Activated CD4-positive, alpha-beta T cell treated with anti-CD3 and anti-CD28 coated beads for 24 hours (primary cell): ENCODE measurements at places on chromosomes 2 and 18.

GRCh38 chr2:239657992-239658391 lies 257.2 kb upstream of the HDAC4 start:
- DNase-seq = no peak

DNA sequence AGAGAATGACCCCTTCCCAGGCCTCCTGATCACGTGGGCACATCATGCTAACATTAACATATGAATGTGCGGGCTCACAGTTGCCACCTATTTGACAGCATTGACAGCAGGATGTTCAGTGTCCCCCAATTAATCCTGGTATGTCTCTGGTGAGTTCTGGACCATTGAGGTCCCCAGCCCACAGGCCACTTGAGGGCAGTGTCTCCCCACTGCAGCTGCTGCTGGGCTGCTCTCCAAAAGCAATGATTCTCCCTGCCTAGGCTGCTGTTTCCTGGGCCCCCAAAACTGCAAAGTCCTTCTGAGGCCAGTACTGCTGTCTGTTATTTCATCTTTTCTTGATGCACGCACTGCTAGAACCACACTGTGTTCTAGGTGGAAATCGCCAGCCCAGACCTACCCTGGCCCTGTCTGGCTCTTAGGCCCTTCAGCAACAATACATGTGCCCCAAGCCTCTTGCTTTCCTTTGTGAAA lies 52.7 kb upstream of the MAPK4 start:
- DNase-seq = no peak

DNA sequence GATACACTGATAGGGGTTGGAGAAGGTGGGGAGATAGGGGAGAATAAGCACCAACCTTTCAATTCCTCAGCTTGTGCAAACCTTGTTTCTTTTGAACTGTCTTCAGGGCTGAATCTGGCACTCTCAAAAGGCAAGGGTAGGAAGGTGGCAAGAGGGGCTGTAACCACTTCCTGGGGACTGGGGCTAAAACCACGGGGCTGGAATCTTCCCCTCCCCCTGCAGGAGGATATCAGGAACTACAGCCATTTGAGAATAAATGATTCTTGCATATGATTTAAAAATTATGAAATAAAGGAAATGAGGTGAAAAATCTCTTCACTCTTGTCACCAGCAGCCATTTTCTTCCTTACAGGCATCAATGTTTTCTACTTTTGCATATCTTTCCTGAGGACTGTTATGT lies 50.8 kb downstream of the ATOH8 start:
- DNase-seq = no peak

GRCh38 chr2:78682781-78683180 lies 342.7 kb upstream of the REG3G start:
- no peak for DNase-seq

- no peak for DNase-seq
These were observed 409.5 kb upstream of the POU3F3 start for GRCh38 chr2:104444392-104444791.

DNA sequence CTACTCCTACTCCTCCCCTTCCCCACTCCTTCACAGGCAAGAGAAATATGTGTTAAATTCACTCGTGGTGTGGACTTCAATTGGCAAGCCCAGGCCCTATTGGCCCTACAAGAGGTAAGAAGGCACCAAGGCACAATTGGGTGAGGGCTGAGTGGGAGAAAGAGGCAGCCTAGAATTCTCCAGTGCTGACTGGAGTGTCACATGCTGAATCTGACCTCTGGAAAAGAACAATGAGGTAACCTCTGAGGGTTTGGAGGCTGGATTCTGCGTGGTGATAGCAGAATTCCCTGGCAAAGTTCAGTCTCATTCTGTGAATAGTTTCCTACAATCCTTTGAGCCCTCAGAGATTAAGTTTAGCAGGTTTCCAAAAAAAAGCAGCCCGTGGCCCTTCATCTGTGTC lies 6.9 kb downstream of the CENPA start:
- no peak for DNase-seq

- no peak for DNase-seq
These were observed 94.4 kb upstream of the XPO1 start for GRCh38 chr2:61632276-61633169.

DNA sequence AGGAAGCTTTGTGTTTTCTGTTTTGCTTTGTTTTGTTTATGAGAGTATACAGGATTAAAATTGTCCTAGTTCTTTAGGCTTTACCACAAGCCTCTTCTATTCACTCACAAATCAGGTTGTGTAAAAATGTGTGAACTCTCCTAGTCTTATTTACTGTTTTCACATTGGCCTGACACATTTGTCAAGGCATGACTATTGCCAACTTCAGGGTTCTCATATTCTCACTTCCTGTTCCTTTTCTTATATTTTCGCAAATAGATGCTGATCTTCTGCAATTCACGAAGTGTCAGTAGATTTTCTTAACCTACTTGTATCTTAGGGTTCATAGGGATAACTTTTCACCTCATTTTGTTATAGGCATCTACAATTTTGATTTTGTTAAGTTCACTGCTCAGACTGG lies 67.1 kb downstream of the CCDC102B start:
- no peak for DNase-seq

- DNase-seq = no peak
These were observed 16.7 kb upstream of the GTF2A1L start for GRCh38 chr2:48600917-48601316.

GRCh38 chr2:207683438-207683837 lies 28.0 kb upstream of the CCNYL1 start:
- DNase-seq = no peak

DNA sequence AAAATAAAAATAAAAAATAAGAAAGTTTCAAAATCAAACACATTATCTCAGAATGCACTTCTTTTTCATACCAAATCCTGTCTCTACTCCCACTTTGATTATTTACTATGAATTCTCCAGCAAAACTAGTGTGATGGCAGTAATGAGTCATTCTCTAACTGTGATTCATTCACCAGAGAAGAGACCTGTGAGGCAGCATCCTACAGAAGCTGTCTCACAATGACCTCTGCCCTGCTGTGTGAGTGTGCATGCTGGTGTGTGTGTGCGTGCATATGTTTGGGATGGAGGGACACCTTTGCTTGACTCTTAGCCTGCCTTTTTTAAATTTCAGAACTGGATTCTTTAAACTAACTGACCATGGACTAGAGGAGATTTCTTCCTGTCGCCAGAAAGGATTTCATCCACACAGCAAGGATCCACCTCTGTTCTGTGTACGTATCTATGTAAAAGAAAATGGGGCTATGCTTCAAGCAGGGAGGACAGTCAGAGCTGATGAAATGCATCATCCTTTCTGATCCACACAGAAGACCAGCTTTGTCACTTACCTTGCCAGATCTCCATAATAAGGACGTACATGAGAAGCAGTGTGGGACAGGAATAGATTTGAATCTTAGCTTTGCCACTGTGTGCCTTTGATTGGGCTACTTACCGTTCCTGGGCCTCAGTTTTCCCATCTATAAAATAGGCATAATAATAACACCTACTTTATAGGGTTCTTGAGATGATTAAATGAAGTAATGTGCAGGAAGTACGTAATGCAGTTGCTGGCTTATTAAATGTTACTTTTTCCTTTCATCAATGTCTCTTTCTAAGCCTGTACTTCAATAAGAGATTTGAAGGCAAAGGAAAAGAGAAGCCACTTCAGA lies 31.2 kb downstream of the STAMBP start:
- peak; percentile 15 for DNase-seq

- no peak for DNase-seq
These were observed 178.8 kb downstream of the TMEM163 start for GRCh38 chr2:134539981-134540380.

GRCh38 chr18:62578980-62579511 lies 56.2 kb downstream of the ZCCHC2 start:
- DNase-seq = no peak

DNA sequence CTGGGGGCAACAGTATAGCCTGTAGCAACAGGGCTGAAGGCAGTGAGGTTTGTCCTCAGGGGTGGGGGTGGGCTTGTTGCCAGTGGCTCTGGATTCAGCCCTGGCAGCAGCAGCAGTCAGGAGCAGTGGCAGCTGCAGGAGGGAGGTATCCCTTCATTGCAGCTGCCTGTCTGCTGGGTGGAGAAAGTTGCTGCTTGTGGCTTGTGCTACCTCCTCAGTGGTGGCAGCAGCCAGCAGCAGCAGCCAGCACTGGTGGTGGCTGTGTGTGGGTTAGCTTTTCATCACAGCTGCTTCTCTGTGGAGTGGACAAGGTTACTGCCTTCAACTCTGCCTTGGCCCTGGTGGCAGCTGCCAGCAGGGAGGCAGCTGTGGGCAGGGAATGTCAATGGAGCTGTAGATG lies 94.9 kb downstream of the ARL6IP6 start:
- DNase-seq = no peak

DNA sequence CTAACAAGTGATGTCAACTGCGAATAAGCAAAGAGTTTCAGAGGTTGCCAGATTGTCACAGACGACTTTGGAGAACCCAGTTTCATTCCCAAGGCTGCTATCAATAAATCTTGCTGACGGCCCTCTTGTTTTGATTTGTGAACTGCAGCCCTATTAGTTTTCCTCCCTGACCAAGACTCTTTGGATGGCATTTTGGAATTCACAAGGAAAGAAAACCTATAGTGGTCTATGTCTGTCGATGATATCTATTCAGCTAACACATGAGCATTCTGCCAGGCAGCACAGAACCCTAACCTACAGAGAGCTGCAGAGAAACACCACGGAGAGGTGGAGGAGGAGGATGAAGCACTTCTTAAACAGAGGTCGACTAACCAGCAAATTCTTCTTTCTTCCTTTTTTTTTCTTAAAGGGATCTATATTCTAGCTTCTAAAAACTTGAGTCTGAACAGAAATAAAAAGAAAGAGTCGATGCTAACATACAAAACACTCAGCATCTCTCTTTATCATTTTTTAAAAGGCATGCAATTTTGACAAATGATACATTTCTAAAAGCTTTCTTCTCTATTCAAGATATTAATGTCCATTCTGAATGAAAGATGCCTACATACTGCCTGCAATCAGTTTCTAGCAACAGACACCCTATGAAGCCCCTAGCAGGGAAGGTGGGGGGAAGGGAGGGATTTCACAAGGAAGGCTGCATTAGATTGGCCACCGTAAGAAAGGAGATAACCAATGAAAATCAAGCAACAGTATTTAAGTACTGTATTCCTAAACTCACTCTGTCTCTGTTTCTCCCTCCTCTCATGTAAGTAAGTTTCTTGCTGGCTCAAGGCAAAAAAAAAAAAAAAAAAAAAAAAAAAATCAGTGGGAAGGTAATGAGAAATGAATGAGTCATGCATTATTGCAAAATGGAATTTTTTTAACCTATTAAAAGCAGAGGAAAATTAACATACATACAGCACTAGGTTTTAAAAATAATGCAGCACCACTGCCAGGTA lies 83.0 kb upstream of the CHRNA1 start:
- DNase-seq = no peak

GRCh38 chr2:241599615-241600014 lies 37.3 kb downstream of the THAP4 start:
- DNase-seq = no peak

- no peak for DNase-seq
These were observed 12.1 kb downstream of the EPAS1 start for GRCh38 chr2:46309052-46309953.

GRCh38 chr2:9212661-9213411 lies 6.2 kb downstream of the ASAP2 start:
- DNase-seq = no peak

GRCh38 chr2:188295067-188295685 lies 3.5 kb downstream of the GULP1 start:
- DNase-seq = no peak

GRCh38 chr2:196481324-196481697 lies 158.2 kb upstream of the CCDC150 start:
- no peak for DNase-seq

GRCh38 chr18:31648458-31648857 lies 35.9 kb downstream of the B4GALT6 start:
- no peak for DNase-seq

- no peak for DNase-seq
These were observed 19.4 kb upstream of the NCL start for GRCh38 chr2:231483398-231484329.

GRCh38 chr2:234992196-234992595 lies 40.4 kb downstream of the SH3BP4 start:
- DNase-seq = no peak

- no peak for DNase-seq
These were observed 886.0 kb upstream of the CHAC2 start for GRCh38 chr2:52881606-52882005.

DNA sequence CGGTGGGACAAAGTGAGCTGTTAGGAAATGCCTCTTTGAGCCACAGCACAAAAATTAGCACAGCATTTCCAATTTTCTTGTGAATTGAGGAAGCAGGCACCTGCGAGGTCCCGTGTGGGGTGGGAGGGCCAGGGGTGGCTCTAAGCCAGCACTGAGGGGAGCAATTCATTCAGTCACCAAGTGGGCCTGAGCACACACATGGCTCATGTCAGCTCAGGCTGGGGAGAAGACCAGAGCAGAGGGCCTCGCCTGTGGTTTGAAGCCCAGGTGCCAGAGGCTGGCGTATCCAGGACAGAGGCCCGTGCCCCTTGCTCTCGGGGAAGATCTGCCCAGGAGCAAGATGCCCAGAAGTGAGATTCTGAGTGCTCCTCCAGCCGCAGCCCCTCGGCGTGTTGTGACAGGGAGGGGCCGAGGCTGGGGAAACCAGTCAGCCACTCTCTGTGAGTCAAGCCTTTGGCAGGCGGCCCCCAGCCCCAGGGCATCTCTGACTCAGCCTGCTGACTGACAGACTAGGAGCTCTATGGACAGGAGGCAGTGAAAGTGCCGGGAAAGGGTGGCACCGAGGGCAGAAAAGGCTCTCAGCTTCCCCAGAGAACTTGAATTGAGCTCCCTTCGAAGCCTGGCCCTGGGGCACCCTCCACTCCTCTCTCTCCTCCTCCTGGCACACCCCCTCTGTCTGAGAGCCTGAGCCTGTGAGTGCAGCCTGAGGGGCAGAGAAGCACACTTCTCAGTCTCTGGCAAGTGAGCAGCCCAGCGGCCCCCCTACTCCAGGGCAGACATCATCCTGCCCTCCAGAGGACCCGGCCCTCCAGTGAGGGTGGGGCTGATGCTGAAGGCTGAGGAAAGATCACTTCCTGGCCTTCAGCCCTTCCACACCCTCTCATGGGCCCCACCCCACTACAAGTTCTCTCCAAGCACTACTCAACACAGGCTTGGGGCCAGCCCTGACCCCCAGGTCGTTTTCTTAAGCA lies 32.3 kb downstream of the CYP26B1 start:
- DNase-seq = no peak
